ENCODE measurements at places on chromosomes 6 and 20.
A peak's percentile ranks its signal among the peaks of the same experiment; 100 is the strongest.

- DNase-seq: peak; percentile 45
Measured at GRCh38 chr20:1005452-1006027, 3.4 kb upstream of the RSPO4 start.

DNA sequence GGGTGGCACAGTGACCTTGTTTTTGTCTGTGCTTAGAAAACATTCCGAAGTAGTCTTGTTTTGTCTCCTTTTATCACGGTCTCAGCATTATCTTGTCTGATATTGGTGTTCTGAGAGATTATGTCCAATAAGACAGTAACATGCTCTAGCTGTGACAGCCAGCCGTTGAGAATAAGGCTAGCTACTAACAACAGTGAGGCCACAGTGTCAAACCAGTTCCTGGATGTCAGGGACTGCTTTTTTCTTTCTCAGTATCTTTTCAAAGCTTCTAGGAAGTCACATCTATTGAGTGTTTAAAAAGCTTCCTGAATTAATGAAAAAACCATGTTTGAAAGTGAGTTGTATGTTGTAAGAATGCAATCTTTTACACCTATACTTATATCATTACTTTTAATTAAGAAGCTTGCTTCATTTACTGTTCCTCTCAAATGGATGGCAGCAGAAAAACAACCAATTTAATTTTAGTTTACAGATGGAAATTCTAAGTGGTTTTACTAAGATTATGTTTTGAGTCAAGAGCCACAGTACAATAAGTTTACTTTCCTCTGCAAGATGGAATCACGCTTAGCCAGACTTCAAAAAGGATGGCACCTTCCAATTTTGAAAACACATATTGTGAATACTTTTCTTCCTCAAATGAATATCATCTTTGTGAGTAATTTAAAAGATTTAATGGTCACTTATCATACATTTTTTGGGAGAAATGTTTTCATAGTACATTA, 53.1 kb downstream of the MAP3K7 start:
- peak; percentile 16 for DNase-seq

DNA sequence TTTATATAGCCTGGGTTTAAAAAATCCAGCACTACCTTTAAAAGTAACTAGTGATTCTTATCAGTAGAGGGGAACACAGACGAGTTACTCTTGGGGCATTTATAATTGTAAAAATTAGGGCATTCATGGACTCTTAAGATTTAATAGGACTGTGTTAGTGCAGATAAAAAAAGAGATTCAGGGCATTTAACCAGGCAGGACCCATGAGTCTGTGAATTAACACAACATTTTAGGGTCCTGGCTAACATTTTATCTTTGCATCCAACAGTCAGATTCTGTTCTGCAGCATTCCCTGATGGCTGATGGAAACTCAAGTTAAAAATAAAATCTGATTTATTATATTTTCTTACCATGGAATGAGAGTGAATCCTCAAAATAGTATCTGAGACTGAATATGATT, 774.3 kb downstream of the PHF3 start:
- no peak for DNase-seq

GRCh38 chr6:55950071-55950814, 74.9 kb upstream of the BMP5 start:
- DNase-seq: no peak

- peak; percentile 12 for DNase-seq
Measured at GRCh38 chr20:25676164-25676809, 20.4 kb downstream of the ZNF337 start.

- DNase-seq: no peak
Measured at GRCh38 chr6:100962466-100962865, 81.3 kb upstream of the ASCC3 start.

DNA sequence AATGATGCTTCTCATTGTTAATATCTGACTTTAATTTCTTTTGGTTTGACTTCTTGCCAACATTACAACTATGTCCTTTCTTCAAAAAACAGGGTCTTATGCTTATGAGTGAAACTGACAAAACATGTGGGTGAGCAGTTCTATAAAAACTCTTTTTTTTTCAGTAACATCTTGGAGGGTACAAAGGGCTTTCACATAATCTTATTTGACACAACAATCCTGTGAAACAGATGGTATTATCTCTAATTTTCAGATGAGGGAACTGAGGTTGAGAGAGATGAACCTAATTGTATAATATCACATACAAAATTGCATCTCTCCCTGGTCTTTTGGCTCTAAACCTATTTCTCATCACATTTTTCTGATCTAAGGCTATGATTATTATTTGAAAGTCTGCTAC, 38.3 kb downstream of the MAPK14 start:
- DNase-seq: no peak

DNA sequence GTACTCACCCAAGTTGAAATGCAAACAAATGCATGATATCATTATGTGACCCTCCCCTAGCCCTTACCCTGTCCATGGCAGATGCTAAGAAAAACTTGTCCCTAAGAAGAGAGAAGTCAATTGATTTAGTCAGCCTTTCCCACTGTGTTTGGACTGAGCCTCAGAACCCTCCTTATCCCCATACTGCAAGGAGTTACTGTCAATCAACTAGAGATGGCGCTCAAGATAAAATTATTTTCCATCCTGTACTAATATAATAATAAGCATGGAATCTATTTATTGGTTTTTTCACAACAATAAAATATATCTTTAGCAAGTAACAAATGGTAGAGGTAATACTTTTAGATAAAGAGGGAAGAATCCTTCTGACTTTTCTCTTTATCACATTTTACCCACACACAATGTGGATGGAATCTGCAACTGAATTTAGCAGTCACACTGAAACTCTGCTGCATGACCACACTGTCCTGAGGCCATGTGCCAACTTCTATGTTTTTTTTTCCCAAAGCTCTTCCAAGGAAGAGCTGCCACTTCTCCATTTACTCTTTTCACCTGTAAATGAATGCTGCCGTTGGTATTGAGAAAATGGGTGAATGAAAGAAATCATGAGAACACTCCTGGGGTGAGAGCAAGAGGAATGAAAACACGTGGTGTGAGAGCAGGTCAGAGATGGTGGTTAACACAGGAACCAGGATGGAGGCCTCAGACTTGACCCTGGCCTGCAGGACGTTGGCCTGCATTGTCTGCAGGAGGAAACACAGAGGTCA, 10.5 kb downstream of the NT5E start:
- no peak for DNase-seq

GRCh38 chr6:43768506-43768860, 1.5 kb upstream of the VEGFA start:
- DNase-seq: no peak

DNA sequence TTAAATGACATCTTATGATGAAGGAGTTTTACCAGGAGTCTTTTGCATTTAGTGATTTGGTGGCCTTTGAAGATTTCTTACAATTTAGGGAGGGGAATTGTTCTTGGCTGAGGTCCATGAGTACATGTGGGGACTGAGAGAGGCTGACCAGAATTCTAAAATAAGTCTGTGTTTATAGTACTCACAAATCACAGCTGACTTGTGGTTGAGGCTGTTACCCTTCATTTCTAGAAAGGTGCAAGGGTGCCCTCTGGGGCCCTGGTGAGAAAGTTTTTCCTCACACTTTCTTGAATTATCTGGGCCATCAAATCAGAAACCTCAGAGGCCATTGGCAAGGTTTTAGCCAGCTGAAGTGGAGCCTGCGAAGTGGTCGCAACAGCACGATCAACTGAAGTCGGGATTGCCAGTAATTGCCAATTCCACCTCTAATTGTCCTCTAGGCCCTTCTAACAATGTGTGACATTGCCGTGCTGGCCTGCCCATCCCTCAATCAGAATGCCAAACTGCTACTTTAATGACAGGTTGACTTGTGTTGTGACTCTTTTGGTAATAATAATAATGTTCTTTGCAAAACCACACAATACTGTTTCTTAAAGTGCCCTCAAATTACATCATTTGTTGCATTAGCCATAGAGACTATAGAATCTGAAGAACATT, 221.6 kb downstream of the OGFRL1 start:
- DNase-seq: peak; percentile 8

- no peak for DNase-seq
Measured at GRCh38 chr6:20922743-20923142, 388.5 kb downstream of the CDKAL1 start.

- no peak for DNase-seq
Measured at GRCh38 chr6:85463621-85464259, 13.9 kb downstream of the NT5E start.

DNA sequence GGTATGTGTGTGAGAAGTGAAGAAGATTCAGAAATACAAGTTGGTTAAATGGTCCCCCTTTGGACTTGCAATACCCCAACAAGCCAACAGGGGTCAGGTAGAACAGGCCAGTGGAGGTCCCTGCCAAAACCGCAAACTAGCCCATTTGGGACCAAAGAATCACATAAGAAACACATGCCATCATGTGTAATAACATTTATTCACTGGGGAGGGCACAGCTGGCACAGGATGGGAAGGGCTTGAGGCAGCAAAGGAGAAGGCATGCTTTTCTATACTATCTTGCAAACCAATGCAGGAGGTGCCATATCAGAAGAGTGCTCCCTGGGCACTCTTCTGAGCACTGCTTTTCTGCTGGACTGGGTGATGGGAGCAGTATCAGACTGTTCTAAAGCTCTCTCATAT, 116.1 kb upstream of the TRAF3IP2 start:
- peak; percentile 50 for DNase-seq

GRCh38 chr20:16222859-16223411, 350.3 kb downstream of the KIF16B start:
- DNase-seq: no peak

DNA sequence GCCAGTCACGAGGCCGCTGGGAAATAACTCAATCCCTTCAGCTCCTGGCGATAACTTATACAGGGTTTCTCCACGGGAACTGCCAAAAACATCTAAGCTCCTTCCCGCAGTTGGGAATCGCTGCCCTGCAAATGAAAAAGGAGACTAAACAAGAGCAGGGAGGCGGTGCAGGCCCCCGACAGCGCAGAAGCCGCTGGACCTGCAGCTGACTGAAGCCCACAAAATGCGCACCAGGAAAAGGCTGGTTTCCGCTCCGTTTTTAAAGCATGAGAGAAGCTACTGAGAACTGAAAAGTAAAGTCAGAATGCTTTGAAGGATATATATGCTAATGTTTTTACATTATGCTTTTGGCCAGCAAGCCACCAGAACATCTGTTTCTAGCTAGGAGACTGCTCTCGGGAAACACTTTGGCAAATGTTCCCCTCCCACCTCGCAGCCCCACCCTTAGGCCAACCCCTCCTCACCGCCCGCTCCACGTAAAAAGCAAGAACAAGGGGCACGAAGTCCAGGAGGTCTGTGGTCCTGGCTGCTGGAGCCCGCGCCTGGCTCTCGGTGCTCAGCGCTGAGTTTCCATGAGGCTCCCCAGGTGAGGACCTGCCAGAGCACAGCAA, 90.5 kb downstream of the SOD2 start:
- DNase-seq: no peak
